ENCODE measurements at places on chromosomes 7 and 10.

GRCh38 chr7:147182874-147183273 lies 1066.3 kb downstream of the CNTNAP2 start:
- DNase-seq: no peak

- no peak for DNase-seq
These were observed 242.2 kb upstream of the PPP2R2D start for GRCh38 chr10:131658476-131659110.

GRCh38 chr10:75070961-75071428 lies 40.5 kb upstream of the SAMD8 start:
- no peak for DNase-seq

GRCh38 chr7:106029451-106029850 lies 66.4 kb downstream of the CDHR3 start:
- DNase-seq: no peak

DNA sequence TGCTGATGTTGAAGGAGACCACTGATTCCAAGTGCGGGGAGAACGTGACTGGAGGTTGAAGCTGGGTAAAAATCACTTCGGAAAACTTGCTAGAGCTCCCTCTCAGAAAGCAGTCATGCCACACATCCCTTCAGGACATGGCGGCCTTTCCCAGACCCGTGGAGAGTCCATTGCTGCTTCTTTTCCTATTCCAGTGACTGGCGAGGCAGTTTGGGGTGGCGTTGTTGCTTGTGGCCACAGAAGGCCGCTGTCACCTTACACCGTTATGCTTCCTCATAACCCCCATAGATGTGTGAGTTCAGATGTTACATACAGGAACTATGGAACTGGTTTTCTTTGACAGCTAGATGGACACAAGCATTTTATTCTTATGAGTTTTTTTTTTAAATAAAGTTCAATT lies 235.6 kb upstream of the POM121L12 start:
- DNase-seq: no peak

GRCh38 chr10:130994845-130995244 lies 316.7 kb downstream of the TCERG1L start:
- DNase-seq: no peak

DNA sequence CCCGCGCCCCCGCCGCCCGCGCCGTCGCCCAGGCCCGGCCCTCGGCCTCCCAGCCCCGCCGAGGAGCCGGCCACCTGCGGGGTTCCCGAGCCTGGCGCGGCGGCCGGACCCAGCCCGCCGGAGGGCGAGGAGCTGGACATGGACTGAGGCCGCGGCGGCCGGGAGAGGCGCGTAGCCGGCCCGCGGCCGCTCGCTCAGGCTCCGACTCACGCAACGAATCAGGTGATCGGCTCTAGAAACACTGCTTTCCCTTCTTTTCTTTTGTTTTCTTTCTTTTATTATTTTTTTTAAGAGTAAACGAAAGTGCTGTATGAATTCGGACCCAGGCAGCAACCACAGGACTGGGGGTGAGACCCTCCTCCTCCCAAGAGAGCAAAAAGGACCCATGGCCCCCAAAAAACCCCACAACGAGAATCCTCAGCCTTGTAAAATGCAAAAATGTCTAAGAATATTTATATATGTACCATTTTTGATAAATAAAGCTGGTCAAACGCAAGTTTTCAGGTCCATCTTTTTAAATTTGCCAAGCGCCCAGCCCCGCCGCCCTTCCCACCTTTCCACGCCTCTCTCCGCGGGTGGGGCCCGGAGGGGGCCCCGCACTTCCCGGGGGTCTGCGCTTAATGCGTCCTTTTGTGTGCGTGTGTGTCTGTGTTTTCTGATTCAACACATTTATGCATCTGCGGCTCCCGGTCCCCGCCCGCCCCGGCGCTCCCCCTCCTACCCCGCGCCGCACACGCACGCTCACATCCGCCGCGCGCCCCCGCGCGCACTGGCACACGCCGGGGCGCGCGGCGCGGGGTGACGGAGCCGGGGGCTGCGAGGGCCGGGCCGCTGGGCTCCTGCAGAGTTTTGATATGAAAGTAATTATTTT lies 4.4 kb downstream of the UNCX start:
- DNase-seq: no peak

DNA sequence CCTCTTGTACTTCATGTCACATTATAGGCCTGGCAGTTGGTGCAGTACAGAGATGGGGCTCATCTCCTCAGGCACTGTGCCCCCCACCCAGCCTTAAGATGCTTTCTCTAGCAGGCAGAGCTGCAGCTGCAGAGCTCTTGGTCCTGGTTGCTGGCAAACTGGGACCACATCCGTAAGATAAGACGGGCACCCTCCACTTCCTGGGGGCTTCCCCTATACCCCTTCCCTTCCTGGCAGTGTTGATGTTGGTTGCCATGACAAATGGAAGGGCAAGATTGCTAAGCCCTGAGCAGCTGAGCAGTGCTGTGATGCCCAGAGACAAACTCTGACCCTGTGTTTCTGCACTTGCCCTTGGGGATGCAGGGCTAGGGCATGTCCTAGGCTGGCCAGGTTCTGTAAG lies 103.4 kb upstream of the ANLN start:
- DNase-seq: peak; percentile 54

DNA sequence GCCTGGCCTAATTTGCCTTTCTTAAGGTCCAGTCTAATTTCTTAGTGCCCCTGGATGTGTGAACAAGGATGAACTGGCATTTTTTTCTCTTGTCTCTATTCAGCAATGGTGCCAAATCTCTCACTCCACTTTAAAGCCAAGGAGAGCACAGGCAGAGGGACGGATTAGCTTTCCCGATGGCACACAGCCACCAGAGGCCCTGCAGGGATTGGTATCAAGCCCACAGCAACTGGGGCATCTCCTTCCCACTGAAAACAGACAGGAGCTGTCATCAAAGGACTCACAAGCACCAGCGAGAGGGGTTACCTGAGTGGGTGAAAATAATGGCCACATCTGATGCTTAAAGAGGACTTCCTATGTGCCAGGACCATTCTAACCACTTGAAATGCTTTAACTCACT lies 83.1 kb downstream of the ITIH5 start:
- no peak for DNase-seq

- no peak for DNase-seq
These were observed 638.5 kb upstream of the DPP6 start for GRCh38 chr7:153413540-153414287.

DNA sequence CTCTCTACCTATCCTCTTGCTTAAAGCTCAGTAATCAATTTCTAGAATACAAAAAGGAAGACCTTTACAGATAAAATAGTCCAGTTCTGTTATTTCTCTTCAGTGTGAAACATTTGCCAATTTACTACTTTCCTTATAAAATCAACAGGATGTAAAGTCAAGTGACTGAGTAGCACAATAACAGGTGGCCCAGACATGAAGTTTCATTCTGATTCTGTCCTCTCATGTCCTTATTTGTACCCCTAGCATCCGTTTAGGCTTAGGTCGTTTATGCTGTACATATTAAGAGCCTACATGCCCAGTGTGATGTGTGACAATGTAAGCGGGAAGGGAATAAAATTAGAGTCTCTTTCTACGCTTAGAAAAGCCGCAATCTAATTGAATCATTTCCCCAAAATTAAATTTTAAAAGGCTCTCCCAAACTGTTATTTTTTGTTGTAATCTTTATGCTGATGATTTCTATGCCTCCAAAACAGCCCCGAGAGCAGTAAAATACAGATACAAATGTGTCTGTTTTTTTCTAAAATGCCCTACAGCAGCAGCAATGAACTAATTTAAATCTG lies 29.1 kb downstream of the EPC1 start:
- no peak for DNase-seq

GRCh38 chr7:15464667-15465121 lies 97.1 kb downstream of the AGMO start:
- DNase-seq: no peak

DNA sequence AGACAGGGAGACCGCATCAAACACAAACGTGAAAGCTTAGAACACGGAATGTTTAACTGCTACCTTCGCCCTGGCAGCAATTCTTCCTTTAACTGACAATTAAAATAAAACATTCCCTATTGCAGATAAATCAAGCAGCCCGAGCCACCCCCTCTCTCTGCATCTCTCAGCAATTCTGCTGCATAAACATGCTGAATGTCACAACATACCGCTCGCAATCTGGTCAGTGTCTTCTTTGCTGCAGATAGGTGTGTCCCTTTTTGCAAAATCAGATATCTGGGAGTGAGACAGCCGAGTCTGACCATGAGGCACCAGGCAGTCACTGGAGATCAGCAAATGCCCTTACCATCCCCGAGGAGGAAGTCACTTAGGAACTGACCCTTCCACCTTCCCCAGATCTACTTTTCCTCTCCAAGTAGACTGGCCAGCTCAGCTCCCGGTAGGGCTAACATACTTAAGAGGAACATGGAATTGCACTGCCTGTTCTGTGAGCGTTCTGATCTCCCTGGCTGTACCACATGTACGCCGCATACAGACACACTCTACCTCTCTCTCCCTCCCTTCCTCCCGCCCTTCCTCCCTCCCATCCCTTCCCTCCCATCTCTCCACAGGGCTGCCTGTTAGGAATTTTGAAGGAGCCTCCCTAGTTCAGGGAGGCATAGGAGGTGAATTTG lies at the start of gene FRMD4A:
TSS of gene FRMD4A (minus strand) at position 537 of the 674 bp plus-strand sequence.
- DNase-seq: no peak

- DNase-seq: peak; percentile 85
These were observed 42.8 kb upstream of the GNA12 start for GRCh38 chr7:2886900-2887299.

DNA sequence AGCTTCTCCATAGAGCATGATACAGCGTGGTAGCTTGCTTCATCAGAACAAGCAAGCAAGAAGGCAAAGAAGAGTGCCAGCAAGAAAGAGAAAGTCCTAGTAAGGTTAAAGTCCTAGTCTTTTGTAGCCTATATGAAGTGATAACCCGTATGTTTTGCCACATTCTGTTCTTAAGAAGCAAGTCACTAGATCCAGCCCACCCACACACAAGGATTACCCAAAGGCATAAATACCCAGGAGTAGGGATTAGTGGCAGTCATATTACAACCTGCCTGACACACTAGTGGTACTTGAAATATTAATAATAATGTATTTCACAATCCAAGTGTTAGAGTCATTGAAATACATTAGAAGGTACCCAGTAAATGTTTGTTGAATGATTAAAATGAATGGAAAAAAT lies 285.5 kb downstream of the HPSE2 start:
- no peak for DNase-seq

DNA sequence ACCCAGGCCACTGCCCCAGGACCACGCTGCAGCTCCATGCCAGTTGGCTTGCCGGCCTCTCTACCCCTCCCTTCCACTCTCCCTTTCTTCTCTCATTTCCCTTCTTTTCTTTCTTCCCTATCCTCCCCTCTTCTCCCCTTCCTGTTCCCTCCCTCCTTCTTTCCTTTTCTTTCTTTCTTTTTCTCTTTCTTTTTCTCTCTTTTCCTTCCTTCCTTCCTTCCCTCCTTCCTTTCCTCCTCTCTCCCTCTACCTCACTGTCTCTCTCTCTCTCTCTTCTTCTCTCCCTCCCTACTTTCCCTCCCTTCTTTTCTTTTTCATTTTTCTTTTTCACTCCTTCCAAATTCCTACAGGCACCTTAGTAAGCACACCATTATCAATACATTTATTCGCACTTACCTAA lies 30.3 kb upstream of the R3HCC1L start:
- no peak for DNase-seq

GRCh38 chr10:1939016-1939415 lies 201.7 kb upstream of the ADARB2 start:
- DNase-seq: no peak

DNA sequence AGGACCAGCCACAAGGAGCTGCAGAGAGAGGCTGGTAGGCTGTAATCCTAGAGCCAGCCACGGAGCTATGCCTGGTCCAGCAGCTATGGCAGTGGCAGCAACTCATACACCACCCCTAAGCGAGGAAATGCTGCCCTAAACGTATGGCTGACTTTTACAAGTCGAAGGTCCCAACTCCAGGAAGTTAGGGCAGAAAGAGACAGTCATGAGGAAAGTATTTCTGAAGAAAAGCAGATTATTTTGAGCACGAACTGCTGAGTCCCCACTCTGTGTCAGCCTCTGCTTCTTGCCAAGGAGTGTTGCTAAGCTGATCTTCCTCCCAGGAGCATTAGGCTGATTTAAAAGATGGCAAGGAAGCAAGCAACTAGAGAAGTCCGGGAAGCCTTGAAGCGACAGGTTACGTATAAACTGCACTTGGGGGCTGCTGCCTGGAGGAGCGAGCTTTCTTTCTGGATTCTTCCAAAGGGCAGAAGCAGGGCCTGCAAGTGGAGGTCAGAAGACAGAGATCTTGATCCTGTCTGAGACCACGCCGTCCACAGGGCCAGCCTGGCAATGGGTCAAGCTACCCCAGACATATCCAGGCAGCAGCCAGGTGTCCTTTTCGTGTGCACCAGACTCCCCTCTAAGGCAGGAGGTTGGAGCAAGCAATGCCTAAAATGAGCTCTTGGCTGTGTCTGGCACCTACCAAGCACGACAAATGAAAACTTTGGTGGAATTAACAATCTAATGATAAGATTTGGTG lies 39.4 kb downstream of the PLXNA4 start:
- DNase-seq: no peak
